DND-41 (cell line): ENCODE measurements at places on chromosomes 4 and X.

- no peak for DNase-seq
These were observed 929.7 kb downstream of the C4orf33 start for GRCh38 chr4:130025701-130026100.

GRCh38 chr4:107931775-107932321 lies 499 bp downstream of the CYP2U1 start:
- DNase-seq: peak; percentile 55

DNA sequence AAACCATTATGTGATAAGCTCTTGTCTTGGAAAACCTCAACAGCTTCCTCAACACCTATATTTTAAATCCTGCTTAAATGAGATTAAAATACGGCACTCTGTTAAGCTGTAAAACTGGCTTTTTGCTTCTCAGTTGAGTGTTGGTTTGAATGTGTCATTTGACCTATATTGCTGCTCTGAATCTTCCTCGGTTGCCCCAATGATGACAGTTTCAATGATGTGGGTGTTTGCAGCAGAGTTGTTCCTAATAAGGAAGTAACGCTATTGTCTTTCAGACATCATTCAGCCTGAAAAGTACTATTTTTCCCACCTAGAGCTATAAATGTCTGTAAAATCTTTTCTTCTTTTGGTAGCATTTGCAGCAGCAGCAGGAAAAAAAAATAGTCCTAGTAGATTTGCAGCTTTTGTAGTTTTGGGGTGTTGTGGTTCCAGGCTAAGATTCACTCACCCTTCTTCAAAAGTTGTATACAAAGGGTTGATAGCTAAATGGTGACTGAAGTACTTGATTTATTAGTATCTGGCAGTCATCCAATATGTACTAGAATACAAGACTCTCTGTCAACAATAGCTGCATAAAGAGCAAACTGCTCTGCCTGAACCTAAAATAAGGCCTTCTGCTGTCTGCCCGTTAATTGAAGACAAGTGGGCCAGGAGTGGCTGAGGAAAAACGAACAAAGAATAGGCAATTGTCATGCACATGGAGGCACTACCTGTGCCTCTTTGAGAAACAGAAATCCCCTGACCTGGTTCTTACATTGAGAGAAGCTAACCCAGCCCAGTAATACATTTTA lies 333.1 kb downstream of the IL1RAPL1 start:
- no peak for DNase-seq

- DNase-seq: no peak
These were observed 1233.3 kb upstream of the PABPC4L start for GRCh38 chr4:135434936-135435335.

DNA sequence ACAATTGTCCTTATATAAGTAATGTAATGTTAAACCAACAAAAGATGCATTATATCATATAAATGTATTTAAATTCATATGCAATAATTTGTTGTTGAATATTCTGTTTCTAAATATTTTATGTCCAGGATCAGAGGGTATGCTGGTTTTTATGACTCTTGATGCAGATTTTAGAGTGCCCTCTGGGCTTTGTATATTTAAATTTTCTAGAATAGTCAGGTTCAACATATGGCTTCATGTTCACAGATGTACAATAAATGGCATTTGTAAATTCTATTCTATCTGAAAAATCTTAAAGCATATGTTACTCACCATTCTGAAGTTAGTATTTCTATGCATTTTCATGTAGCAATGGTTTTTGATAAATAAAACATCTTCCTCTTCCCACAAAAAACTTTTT lies 1555.4 kb downstream of the PCDH18 start:
- DNase-seq: no peak

DNA sequence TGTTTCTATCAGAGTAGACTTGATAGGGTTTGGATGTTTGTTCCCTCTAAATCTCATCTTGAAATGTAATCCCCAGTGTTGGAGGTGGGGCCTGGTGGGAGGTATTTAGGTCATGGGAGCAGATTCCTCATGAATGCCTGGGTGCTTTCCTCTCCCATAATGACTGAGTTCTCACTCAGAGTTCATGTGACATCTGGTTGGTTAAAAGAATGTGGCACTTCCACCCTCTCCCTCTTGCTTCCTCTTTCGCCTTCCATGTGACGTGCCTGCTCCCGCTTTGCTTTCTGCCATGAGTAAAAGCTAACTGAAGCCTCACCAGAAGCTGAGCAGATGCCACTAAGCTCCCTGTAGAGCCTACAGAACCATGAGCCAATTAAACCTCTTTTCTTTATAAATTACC lies 47.3 kb upstream of the SRPX start:
- no peak for DNase-seq

DNA sequence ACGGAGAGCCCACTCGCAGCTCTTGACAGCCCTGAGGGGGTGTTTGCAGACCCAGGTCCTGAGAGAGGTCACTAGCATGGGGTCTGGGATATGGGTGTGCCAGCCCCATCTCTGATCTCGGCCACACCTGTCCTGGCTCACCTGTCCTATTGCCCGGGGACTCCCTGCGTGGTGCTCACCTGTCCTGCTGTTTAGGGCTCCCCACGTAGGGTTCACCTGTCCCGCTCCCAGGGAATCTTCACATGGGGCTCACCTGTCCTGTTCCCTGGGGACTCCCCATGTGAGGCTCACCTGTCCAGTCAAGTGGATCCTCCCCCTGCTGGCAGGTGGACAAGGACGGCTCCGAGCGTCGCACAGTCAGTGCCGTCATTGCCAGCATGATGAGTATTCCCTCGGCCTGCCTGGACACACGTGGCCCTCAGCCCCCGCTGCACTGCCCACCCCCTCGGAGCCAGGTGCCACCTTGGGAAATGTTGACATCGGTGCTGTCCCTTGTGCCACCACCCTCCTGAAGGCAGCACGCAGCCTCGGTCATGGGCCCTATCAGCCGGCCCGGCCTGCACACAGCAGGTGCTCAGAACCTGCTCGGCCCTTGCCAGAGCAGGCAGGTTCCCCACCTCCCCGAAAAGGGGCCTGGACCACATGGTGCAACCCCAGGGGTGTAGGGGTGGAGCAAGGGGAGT lies 6.3 kb downstream of the SLC49A3 start:
- no peak for DNase-seq

GRCh38 chr4:52595001-52595400 lies 64.1 kb downstream of the USP46 start:
- DNase-seq: no peak

DNA sequence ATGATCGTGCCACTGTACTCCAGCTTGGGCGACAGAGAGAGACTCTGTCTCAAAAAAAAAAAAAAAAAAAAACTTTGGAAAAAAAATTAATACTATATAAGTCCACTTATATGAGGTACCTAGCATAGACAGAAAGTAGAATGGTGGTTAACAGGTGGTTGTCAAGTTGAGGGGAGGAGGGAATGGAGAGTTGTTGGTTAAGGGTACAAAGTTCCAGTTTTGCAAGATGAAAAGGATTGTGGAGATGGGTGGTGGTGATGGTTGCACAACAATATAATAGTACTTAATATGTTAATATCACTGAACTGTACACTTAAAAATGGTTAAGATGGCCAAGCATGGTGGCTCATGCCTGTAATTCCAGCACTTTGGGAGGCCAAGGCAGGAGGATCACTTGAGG lies 4.1 kb upstream of the IL9R start:
- DNase-seq: no peak

DNA sequence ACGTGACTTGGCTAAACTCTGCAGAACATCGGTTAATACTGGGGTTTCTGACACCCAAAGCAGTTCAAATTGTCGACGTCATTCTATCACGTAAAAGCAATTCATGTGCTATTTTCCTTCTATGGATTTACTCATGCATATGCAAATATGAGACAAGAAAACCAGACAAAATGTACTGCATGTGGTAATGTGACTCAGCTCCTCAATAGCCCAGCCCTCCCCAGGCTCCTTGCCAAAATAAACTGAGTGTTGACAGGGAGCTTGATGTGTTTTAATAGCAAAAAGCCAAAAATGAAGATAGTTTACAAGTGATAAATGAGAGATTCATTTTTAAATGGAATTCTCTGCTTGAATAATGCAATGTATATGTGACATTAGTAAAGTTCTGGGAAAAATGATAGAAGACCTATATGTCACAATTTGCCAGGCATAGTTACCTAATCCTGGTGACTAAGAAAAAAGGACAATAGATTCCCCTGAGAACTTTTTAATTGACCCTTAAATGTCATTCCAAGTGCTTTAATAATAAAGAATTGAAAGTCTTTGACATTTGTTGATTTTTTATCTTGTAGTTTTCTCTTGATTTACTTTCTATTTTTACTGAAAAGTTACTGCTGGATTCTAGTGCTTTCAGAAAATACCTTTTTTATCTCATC lies 1700.6 kb upstream of the TENM3 start:
- DNase-seq: no peak

DNA sequence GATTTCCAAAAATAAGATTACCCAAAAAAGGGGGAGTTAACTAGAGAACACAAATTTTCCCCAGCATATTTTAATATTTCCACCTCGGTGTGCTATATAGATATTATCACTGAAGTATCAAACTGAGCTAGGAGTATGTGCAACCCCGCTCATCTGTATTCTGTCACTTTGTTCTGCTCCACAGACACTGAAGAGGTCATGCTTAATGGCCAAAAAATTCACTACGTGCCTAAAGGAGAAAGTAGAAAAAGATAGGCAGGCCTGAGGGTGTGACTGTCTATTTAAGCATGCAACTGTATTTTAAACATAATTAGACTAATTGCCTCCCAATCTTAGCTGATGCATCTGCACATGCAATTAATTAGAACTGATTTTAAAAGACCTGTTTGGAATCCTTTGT lies 24.5 kb downstream of the SH3RF1 start:
- DNase-seq: no peak

DNA sequence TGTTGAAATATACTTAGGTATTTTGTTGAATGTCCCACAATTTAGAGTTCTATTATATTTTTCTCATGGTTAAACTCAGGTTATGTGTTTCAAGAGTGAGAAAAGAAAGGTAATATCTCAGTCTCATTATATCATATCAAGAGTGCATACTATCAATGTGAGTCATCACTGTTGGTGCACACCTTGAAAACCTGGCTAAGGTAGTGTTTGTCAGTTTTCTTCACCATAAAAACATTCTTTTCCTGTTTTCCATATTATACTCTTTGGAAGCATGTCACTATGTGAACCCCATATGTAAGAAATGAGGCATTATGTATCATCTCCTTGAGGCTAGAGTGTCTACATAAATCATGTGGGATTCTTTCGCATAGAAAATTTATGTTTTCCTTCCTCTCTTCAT lies 307.6 kb upstream of the CTSO start:
- DNase-seq: no peak

- no peak for DNase-seq
These were observed 52.3 kb upstream of the PDLIM3 start for GRCh38 chr4:185587427-185588161.

- DNase-seq: no peak
These were observed 835 bp downstream of the TDO2 start for GRCh38 chr4:155904331-155904730.

DNA sequence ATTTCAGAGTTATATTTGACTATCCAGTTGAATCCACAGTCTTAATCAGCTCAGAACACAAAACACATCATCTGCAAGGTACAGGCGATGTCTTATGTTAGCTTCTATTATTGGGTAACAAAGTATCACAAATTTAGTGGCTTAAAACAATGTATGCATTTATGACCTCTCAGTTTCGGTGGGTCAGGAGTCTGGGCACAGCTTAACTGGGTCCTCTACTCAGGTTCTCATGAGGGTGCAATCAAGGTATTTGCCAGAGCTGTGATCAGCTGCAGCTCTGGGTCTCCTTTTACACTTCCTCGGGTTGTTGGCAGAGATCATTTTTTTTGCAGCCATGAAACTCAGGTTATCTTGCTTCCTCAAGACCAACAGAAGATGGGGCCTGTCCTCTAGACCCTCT lies 498.9 kb downstream of the IDS start:
- DNase-seq: no peak

DNA sequence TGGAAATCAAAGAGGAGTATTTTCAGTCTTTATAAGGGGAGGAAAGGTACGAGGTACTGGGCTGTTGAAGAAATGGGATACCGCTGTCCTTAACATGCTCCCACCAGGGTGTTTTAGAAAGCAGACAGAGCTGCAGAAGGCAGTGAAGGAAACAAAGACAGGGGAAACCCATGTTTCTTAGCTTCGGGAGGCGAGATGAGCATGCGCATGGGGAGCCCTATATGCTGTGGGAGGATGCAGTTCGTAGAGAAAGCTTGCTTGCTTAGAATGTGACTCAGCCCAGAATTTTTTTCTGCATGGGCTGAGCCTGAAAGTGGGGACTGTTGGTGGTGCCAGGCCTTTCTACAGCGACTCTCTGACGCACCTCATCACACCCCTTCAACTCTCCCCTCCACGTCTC lies 28.8 kb upstream of the SCOC start:
- no peak for DNase-seq

DNA sequence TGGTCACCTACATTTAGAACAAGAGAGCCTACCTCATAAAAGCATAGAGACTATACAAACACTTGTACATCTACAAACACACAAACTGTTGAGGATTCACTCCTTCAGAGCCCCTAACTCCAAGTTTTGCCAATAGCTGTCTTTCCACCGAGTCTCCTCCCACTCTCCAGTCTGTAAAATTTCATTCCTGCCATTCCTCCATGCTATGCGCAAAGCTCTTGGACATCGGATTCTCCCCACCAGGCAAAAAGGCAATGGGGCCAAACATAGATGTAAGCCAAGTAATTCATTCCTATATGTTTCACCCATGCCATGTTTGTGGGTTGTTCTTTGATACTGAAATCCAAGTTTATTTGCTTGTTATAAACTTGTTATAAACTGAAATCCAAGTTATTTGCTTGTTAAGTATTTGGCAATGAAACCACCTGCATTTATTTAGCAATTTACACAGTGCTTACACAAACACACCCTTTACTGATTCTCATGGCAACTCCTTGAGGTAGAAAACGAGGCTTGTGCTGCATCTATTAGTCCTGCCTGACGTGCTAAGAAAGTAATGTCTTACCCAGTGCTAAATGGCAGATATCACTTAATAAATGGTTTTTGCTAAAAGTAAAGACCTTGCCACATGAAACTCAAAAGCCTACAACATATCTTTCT lies 91.1 kb downstream of the SCFD2 start:
- no peak for DNase-seq

DNA sequence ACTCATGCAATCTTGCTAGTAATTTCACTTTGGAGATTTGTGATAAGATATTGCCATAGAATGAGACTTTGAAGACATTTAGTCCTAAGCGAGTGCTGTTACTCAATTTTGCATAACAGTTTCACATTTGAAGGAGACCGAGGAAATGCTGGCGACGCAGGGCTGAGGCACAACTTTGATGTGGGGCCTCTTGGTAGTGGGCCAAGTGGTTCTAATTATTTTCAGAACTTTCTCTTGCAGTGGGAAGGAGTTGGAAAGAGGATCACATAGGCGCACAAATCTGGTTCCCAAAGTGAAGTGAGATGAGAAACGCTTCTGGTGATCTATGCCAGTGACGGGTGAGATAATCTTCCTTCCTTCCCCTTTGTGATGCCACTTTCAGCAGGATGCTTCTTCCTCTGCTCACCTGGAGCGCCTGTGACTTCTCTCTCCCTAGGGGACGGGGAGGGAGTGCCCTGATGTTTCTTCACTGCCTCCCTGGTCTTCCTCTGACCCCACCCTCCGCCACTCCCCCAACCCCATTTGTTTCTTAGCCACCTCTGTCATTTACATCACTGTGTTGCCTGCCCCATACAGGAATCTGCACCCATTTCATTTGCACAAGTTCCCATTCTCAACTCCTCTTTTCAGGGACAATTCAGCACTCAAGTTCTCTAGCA lies 138.9 kb upstream of the MID1 start:
- peak; percentile 21 for DNase-seq

- DNase-seq: peak; percentile 42
These were observed 165.1 kb downstream of the CFAP299 start for GRCh38 chr4:80500613-80501012.

- no peak for DNase-seq
These were observed 62.2 kb upstream of the FRMPD4 start for GRCh38 chrX:12076046-12076445.
